ENCODE measurements at places on chromosomes 1 and 21.

- no peak for DNase-seq
These were observed 1.5 kb downstream of the MXRA8 start for GRCh38 chr1:1356796-1357401.

DNA sequence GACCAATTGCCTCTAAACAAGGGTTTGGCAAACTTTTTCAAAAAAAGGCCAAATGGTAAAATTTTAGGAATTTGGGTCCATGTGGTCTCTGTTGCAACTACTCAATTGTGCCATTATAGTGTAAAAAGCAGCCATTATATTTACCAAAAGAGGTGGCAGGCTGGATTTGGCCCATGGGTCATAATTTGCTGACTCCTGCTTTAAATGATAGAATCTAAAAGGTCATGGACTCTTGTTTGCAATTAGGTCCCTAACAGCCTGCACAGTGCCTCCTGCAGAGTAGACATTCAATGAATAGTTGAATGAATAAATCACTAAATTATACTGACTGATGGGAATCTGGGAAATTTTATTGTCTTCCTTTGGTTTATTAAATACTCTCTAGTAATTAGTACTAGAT is 6.2 kb downstream of the BECN2 start:
- no peak for DNase-seq

DNA sequence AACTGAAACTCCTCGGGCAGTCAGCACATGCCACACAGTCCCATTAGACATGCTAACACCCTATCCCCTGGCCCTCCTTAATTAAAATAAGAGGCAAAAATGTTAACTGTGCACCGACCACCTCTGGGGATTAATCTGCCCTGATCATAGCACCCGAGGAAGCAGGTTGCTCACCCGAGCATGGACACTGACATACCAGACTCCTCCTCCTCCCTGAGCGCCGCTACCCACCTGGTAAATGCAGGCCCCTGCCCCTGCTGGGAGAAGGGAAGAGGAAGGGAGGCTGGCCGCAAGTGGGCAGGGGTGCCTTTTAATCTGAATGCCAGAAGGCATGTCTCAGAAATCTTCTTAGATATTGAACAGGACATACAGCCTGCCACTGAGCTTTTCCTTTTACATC is 360.9 kb downstream of the RRAGC start:
- no peak for DNase-seq

- no peak for DNase-seq
These were observed 3.0 kb downstream of the HLX start for GRCh38 chr1:220882061-220882891.

- no peak for DNase-seq
These were observed 838.2 kb upstream of the B3GALT2 start for GRCh38 chr1:194024659-194025058.

DNA sequence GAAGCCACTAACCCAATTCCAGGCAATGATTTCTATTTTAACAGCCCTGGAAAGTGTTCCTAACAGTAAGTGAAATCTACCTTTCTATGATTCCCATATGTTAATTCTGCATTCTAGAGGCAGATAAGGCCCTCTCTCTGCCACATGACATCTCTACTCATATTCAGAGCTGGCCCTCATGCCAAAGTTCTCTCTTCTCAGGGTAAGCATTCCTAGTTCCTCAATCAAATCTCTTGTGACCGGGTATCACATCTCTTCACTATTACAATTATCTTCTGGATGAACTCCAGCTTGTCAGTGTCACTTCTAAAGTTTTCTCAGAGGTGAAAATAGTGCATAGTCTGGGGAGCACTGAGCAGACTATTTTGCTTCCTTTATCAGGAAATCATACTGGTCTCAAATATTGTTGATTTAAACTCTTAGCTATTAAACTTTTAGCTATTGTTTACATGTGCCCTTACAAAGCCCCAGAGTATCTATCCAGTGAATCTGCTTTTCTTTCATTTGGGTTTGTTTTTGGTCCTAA is 66.4 kb upstream of the TNFSF18 start:
- DNase-seq = no peak

GRCh38 chr1:210385228-210385627 is 56.5 kb downstream of the HHAT start:
- DNase-seq = no peak

- no peak for DNase-seq
These were observed 381 bp upstream of the KLHL20 start for GRCh38 chr1:173714441-173714758.

GRCh38 chr1:245997471-245998258 is 509.4 kb downstream of the SMYD3 start:
- no peak for DNase-seq

DNA sequence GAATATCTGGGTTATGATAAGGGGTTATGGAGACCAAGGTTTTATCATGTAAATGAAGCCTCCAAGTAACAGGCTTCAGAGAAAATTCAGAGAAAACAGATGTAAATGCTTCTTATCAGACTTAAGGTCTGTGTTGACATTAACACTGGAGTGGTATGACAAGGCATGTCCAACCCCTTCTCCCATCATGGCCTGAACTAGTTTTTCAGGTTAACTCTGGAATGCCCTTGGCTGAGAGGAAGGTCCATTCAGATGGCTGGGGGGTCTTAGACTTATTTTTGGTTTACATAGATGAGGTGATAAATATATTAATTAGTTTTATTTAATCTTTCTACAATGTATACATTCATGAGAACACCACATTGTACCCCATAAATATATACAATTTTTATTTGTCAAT is 399.6 kb downstream of the TBX15 start:
- no peak for DNase-seq

DNA sequence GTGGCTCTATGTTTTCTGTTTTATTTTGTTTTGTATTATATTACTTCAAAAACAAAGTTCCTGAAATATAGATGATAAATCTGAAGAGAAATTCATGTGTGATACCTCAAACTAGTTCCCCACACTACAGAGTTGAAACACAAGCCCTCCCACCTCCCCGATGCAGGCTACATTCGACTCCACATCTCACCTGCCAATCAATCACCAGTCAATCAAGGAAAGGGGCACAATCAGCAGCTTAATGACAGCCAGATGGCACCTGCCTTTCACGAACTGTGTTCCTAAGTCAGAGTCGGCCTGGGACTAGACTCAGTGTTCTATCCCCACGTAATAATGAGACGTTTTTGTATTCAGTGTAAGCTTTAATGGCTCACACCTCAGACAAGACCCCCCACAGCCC is 313.4 kb downstream of the SPATA17 start:
- DNase-seq = no peak

GRCh38 chr1:185300152-185300551 is 16.9 kb downstream of the IVNS1ABP start:
- DNase-seq = no peak

DNA sequence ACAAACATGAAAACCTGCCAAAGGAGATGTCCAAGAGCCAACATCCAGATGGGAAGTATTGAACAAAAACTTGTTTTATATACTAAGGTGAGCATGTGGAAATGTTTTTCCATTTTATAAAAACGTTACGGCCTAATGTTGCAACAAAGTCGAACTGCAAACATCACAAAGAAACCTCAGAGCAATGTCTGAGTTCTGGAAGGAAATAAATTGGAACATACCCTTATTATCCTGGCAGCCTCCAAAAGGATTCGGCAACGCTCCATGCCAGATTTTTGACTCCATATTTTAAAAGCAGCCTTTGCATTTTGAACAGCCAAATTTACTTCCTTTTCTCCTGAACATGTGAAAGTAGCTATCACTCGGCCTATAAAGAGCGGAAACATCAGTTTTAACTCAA is 3.3 kb downstream of the ALDH9A1 start:
- no peak for DNase-seq

- DNase-seq = no peak
These were observed 21.9 kb downstream of the NTNG1 start for GRCh38 chr1:107162745-107163144.

DNA sequence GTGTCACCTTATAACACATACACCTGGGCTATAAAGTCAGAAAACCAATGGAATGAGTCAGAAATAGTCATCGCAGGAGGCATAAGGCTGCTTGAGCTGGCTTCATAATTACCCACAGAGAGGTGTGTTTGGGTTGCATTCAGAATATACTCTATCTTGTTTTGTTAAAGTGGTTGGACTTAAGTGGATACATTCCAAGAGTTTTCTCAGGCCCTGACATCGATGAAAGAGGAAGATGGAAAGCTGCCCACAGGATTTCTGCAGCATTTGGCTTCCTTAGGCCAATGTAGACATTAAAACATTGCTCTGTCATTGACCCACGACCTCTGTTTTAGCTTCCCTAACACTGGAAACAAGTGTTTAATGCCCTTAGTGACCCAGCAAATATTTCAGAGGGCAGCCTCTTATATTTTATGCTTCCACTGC is 18.6 kb upstream of the BCL10 start:
- no peak for DNase-seq

DNA sequence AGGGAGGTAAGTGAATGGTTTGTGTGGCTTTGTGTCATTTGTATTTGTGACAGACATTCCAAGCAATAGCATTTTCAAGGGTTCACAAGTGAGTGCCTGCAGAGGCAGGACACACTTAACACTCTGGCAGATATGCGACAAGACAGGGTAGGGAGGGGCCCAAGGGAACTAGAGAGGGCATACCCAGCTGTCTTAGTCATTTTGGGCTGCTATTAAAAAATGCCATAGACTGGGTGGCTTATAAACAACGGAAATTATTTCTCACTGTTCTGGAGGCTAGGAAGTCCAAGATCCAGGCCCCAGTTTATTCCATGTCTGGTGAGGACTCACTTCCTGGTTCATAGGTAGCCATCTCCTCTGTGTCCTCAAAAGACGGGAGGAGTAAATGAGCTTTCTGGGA is 137.4 kb downstream of the FGGY start:
- no peak for DNase-seq

DNA sequence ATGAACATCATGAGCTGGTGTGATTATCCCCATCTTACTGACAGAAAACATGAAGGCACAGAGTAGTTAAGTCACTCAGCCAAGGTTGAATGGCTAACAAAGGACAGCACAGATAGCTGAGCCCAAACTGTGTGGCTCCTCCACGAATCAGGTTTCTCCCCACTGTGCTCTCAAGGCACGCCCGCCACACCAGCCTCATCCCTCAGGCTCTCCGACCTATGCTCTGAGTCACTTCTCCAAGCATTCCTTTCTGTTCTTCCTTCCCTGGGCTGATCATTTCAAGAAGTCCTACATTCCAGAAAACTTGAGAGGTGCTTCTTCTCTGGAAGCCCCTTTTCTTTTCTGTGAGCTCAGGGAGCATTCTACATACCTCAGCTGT is 25.3 kb upstream of the SDC3 start:
- DNase-seq = no peak

DNA sequence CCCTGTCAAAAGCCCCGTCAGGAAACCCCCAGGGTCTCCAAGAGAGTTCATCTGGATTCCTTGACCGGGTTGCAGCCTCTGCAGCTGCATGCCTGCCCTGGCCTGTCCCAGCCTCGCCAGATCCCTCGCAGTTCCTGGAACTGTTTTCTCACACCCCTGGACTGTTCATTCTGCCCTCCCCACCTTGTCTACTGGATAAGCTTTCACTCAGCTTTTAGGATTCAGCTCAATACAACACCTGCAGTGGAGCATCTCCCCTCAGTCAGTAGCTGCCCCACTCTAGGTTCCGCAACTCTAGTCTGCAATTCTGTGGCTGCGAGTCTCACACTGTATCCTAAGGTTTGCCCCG is 67.2 kb downstream of the FAM163A start:
- DNase-seq = no peak

DNA sequence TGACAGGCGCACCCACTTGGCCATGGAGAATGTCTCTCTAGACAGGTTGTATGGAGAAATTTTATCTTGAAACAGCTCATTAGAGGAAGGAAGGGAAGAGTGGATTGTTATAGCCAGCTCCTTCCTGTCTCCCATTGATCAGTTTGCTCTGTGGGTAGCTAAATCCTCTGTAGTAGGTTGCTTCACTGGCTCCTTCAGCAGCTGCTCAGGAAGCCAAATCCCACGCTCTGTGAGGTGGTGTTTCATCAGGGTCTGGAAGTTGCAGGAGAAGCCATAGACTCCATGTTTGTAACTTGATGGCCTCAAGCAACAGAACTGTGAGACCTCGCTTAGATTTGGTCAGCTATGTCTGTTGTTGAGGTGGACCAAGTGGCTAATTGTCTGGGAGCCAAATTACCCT is 6.8 kb upstream of the NFYC start:
- no peak for DNase-seq

DNA sequence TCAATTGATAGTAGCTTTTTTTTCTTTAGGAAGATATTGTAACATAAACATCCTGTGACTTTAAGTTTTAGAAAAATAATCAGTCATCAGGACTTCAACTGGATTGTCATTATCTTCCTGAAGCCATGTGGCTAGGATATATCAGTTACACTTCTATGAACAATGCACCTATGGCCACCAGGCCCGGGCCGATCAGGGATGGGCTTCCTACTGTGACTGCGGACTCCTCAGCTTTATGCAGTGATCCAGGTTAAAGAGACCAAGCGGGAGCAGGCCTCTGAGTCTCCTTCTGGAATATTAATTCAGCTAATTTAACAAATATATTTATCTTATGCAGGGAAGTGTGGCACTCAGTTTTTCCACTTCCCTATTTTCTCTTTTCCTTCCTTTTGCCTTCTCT is 200.6 kb downstream of the ADGRL2 start:
- DNase-seq = no peak

- no peak for DNase-seq
These were observed 744 bp downstream of the MIER1 start for GRCh38 chr1:66925558-66925910.

DNA sequence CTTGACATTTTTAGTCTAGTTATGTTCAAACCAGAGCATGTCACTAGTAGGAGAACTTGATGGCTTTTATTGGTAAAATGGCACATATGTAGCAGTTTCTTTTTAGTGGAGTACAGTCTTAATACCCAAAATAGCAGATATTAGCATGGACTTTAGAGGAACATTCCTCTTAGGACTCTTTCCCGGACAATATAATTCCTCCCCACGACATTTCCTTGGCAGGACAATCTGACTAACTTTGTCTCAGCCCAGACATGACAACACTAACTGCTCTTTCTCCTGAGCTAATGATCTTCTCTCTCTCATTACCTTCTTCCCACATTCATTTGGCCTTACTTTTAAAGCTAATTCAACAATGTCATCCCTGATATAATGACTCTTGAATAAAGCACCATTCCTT is 62.5 kb downstream of the ADAMTS1 start:
- DNase-seq = no peak

- no peak for DNase-seq
These were observed 85.6 kb downstream of the GDAP2 start for GRCh38 chr1:117843791-117844190.

DNA sequence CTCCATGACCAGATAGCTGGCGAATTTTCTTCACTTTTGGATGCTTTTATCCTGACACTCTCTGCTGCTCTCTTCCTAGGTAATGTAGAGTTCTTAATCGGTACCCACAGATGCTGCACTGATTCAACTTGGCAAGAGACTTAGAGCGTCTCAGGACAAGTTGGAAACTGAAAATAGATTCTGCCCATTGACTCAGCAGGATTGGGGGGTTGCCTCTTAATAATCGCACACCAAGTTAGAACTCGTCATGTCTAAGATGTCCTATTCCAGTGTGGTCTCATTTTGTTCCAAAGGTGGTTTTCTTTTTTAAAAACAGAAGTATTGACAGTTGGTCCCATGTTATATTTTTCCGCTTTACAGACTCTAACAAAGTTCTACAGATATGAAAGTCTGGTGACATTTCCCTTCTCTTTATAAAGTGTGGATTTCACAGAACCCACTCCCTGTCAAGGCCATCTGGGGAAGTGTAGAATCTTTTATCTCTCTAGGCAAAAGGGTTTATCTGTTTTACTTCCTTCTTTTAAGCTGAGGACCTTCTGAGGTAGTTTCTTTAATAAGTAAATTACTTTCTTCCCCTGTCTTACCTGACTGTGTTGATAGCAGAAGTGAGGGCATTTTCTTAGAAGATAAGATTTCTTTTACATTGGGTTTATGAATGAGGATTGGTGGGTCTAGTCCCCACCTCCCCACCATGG is 12.1 kb upstream of the DIPK1A start:
- DNase-seq = no peak

- DNase-seq = no peak
These were observed 4.4 kb upstream of the SCAMP3 start for GRCh38 chr1:155266553-155266952.

Data from activated CD8-positive, alpha-beta memory T cell treated with anti-CD3 and anti-CD28 coated beads for 48 hours (primary cell).